ENCODE measurements at places on chromosomes 7 and 10. TPM values are rescaled to one million over a fixed set of nuclear protein-coding genes. Genes with fewer than 3 reads are reported as not detected.

KNDC1 gene
- 0.35 TPM for total RNA-seq

CALHM1 gene
- total RNA-seq: not detected

NPVF gene
- total RNA-seq: not detected

ZNF735 gene
- total RNA-seq: not detected

NRG3 gene
- 0.12 TPM for total RNA-seq

- no peaks in the 10 kb centered on the region for H3K36me3 ChIP-seq
- H3K4me3 ChIP-seq: no peak overlapping the region
- H3K27me3 ChIP-seq: peaks cover 14% of the 10 kb centered on the region
- DNase-seq: no peak
These were observed 63.7 kb downstream of the TACC2 start for GRCh38 chr10:122052701-122053100.

GRCh38 chr10:76902949-76903348 lies 734.7 kb downstream of the KCNMA1 start:
- no peaks in the 10 kb centered on the region for H3K36me3 ChIP-seq
- no peaks in the 10 kb centered on the region for H3K27me3 ChIP-seq
- no peak for DNase-seq

- no peak overlapping the region for H3K4me3 ChIP-seq
- no peak for DNase-seq
- no peaks in the 10 kb centered on the region for H3K36me3 ChIP-seq
- no peaks in the 10 kb centered on the region for H3K27me3 ChIP-seq
These were observed 21.6 kb downstream of the CREB3L2 start for GRCh38 chr7:137980308-137980707.

GRCh38 chr10:60135020-60135419 lies 228.7 kb upstream of the CCDC6 start:
- no peaks in the 10 kb centered on the region for H3K27me3 ChIP-seq
- H3K36me3 ChIP-seq: no peaks in the 10 kb centered on the region
- no peak for DNase-seq
- no peak overlapping the region for H3K27ac ChIP-seq

DNA sequence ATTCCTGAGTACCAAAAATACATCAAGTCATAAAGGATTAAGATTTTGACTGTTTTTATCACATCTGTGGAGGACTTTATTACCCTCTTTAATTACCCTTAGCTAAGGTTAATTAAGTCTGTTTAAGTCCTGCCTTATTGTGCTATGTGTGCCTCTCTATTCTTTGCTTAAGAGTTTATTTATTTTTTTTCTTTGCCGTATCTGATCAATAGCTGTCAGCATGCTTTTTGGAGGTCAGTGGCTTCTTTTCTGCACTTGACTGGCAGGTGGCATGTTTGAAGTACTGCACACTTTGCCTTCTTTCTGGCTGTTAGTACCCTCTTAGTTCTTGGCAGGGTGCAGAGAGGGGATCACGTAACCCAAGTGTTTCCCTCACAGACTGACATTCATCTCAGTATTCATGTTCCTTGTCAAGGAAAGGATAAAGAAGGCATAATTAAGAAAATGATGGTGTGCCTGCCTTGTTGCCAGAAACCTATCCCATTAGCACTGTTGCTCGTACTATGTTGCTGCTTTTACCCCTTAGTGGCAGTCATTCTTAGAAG lies 225.8 kb downstream of the EXOC4 start:
- no peak for DNase-seq
- H3K4me3 ChIP-seq: no peak overlapping the region
- peaks cover 53% of the 10 kb centered on the region for H3K4me1 ChIP-seq

- no peak overlapping the region for H3K4me3 ChIP-seq
- H3K4me1 ChIP-seq: no peaks in the 10 kb centered on the region
- H3K36me3 ChIP-seq: no peaks in the 10 kb centered on the region
- H3K27ac ChIP-seq: no peak overlapping the region
These were observed 25.4 kb downstream of the CYP2C9 start for GRCh38 chr10:94963901-94964300.

DNA sequence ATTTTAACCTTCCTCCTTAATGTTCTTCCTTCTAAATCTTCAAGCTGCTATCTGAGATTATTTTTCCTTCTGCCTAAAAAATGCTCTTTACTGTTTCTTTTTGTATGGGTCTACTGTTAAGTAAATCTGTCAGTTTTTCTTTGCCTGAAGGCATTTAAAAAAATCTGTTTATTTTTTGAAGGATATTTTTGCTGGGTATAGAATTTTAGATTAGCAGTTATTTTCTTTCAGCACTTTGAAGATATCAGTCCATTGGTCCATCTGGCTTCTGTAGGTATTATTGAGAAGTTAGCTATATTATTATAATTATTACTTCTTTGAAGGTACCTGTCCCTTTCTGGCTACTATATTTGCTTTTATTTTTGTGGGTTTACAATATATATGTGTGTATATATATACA lies 171.4 kb downstream of the BBS9 start:
- DNase-seq: no peak
- H3K4me1 ChIP-seq: no peaks in the 10 kb centered on the region
- H3K36me3 ChIP-seq: no peaks in the 10 kb centered on the region
- H3K4me3 ChIP-seq: no peak overlapping the region

GRCh38 chr10:2144584-2144983 lies 407.3 kb upstream of the ADARB2 start:
- no peak overlapping the region for H3K27ac ChIP-seq
- H3K4me1 ChIP-seq: no peaks in the 10 kb centered on the region

DNA sequence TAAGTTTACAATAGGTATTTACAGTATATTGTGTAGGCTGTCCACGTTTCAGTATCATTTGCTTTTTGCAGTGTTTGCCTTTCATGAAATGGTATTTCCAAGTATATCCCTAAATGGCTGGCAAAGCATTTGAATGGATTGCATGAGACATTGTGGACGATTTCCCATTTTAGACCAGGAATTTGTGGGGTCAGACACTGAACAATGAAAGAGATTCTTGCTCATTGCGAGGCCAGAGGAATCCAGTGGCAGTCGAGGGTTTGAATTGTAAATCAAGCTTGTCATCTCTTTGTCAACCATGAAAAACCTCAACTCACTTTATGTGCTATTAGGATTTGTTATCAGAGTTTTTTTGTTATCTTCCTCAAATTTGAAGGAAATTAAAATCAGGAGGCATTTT lies 70.8 kb downstream of the CREB5 start:
- no peak overlapping the region for H3K4me3 ChIP-seq
- no peak overlapping the region for H3K27ac ChIP-seq

DNA sequence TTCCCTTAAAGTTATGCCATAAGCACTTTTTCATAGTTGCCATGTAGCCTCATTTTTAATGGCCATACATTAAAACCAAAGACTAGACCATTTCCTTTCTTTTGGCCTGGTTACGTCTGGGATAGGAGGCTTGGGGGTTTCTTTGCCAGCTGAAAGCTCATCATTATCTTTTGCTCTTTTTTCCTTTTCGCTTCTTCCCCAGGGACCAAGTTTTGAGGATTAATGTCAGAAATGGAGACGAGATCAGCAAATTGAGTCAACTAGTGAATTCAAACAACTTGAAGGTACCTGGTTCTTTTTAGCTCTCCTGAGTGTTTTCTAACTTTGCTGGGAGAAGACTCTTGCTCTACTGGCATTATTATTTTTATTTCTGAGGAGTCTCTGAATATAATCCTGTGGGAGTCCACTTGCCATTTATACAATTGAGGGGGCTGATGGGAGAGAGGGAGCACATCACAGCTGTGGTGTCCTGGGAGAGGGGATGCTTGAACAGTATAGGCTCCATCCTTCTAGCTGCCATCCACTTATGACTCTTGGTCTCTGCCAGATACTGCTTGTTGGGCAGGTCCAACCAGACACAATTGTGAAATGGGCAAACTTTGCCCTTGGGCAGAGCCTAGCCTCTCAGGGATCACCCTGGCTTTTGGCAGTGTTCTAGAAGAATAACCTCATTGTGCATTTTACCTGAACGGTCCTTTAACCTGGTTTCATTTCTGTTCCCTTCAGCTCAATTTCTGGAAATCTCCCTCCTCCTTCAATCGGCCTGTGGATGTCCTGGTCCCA lies 5.8 kb downstream of the CPA4 start:
- no peak for DNase-seq
- no peaks in the 10 kb centered on the region for H3K27me3 ChIP-seq
- H3K4me3 ChIP-seq: no peak overlapping the region
- no peaks in the 10 kb centered on the region for H3K36me3 ChIP-seq
- H3K27ac ChIP-seq: no peak overlapping the region

- no peak overlapping the region for H3K27ac ChIP-seq
- H3K27me3 ChIP-seq: no peaks in the 10 kb centered on the region
- DNase-seq: no peak
- H3K36me3 ChIP-seq: peaks cover 3% of the 10 kb centered on the region
- H3K4me3 ChIP-seq: no peak overlapping the region
These were observed 149.4 kb upstream of the ASAH2 start for GRCh38 chr10:50400694-50401093.

DNA sequence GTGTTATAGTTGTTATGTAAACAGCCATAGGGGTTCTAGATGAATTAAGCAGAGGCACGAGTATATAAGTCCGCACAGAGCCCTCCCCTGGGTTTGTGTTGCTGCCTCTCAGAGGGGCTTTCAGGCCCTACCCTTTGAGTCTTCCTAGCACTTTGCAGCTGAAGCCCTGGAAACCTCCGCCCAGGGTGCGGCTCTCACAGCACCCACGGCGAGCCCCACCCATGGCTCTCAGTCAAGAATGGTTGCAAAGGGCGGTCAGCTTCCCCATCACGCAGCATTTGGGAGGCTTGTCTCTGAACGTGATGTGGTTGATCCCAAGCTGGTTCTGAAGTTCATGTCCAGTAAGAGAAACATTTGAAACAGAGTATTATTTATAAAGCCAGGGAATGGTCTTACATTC lies 18.8 kb upstream of the INSIG1 start:
- DNase-seq: no peak
- H3K4me1 ChIP-seq: no peaks in the 10 kb centered on the region

GRCh38 chr7:32150589-32150988 lies 80.4 kb upstream of the PDE1C start:
- H3K27me3 ChIP-seq: no peaks in the 10 kb centered on the region
- DNase-seq: no peak
- H3K27ac ChIP-seq: no peak overlapping the region
- no peak overlapping the region for H3K4me3 ChIP-seq

DNA sequence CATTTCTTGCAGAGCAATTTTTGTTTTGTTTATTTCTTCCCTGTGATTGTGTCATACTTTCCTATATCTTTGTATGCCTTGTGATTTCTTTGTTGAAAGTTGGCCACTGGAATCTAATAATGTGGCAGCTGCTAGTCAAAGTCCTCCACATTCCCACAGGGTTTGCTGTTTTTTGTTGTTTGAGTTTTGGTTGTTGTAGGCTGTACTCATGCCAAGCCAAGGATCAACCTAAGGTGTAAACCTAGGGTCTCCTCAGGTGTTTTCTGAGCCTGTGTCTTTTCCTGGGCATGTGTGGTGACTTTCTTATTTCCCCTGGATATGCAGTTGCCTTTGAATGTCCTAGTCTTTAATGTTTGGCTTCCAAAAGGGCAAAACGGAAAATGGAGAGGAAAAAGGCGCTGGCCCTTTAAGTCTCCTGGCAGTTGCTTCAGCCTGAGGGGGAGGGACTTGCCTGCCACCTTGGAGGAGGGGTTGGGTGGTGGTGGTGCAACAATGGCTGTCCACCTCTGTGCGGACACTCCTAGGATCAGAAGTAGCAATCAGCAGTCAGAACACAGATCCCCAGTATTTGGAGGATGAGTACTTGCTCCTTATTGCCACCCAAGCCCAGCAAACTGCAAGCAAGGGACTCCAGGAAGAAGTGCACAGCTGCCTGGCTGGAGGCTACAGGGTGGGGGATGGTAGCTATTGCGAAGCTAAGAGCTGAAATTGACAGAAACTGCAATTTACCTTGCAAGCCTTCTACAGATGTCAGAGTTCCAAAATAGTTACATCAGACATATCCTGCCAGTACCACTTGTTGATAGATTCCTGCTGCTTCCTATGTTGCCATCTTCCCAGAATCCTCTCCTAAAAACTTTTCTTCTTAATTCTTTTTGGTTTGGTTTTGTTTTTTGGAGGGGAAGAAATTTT lies 5.6 kb upstream of the ZNF518A start:
- H3K36me3 ChIP-seq: no peaks in the 10 kb centered on the region
- no peak for DNase-seq
- H3K4me1 ChIP-seq: peaks cover 4% of the 10 kb centered on the region
- no peak overlapping the region for H3K4me3 ChIP-seq
- H3K27me3 ChIP-seq: peaks cover 19% of the 10 kb centered on the region
- no peak overlapping the region for H3K27ac ChIP-seq

- DNase-seq: no peak
- H3K4me3 ChIP-seq: no peak overlapping the region
- H3K27ac ChIP-seq: no peak overlapping the region
- H3K4me1 ChIP-seq: peaks cover 18% of the 10 kb centered on the region
- no peaks in the 10 kb centered on the region for H3K27me3 ChIP-seq
These were observed 127.1 kb downstream of the MLLT10 start for GRCh38 chr10:21661087-21661486.

DNA sequence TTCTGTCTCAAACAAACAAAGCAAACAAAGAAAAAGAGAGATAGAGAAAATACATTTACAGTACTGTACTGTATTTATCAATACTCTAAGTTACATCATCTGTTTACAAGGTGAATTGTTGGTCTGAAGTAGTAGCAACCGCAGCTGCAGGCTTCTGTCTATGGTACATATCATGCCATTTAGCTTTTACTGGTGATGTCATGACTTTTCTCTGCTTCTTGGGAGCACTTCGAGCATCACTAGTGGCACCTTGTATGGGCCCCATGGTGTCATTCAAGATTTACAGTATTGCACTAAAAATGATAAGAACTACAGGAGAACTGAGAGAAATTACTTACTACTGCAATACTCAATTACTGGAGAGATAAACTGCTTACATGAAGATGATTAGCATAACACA lies 826.9 kb downstream of the CNTNAP2 start:
- no peak for DNase-seq
- no peaks in the 10 kb centered on the region for H3K36me3 ChIP-seq
- H3K4me3 ChIP-seq: no peak overlapping the region
- no peaks in the 10 kb centered on the region for H3K4me1 ChIP-seq
- no peak overlapping the region for H3K27ac ChIP-seq

GRCh38 chr10:70540089-70540788 lies 61.7 kb downstream of the PALD1 start:
- peaks cover 14% of the 10 kb centered on the region for H3K27me3 ChIP-seq
- H3K36me3 ChIP-seq: no peaks in the 10 kb centered on the region
- DNase-seq: no peak
- H3K4me1 ChIP-seq: no peaks in the 10 kb centered on the region
- H3K4me3 ChIP-seq: no peak overlapping the region
- H3K27ac ChIP-seq: no peak overlapping the region
